ENCODE measurements at places on chromosomes 5 and 9.

GRCh38 chr5:1181451-1182359 lies 19.7 kb upstream of the SLC6A19 start:
- no peak for DNase-seq

- no peak for DNase-seq
These were observed 511.7 kb downstream of the BNC2 start for GRCh38 chr9:16358751-16359150.

- no peak for DNase-seq
These were observed 12.8 kb downstream of the CAMK4 start for GRCh38 chr5:111236995-111237394.

- DNase-seq = no peak
These were observed 34.8 kb downstream of the PHAX start for GRCh38 chr5:126635585-126635984.

- no peak for DNase-seq
These were observed 2.8 kb downstream of the GALNT12 start for GRCh38 chr9:98810102-98810842.

GRCh38 chr9:38687389-38687842 lies 32.5 kb downstream of the FAM240B start:
- DNase-seq = no peak

GRCh38 chr9:7613931-7614330 lies 185.6 kb downstream of the DMAC1 start:
- peak; percentile 6 for DNase-seq

- DNase-seq = no peak
These were observed 100.8 kb upstream of the CD180 start for GRCh38 chr5:67297376-67297775.

GRCh38 chr9:111896942-111897600 lies 457 bp downstream of the UGCG start:
- DNase-seq = no peak

- no peak for DNase-seq
These were observed 189.0 kb downstream of the CETN3 start for GRCh38 chr5:90220554-90220953.

DNA sequence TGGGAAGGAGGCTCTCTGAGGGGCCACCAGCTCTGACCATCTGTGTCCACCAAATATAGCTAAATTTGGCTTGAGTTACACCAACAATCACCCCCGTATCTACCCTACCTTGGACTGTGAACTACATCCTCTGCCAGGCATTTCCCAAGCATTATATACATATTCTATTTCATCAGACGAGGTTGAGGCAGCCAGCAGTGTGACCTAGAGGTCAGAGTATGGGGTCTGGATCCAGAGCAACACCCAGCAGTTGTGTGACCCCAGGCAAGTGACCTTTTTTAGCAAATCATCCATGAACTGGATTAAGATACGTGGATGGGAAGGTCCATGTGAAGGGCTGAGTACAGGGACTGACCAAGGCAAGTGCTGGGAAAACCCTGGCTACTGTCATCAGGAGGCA lies 180.6 kb downstream of the HSPA4 start:
- DNase-seq = no peak

- no peak for DNase-seq
These were observed 7.7 kb downstream of the IL17B start for GRCh38 chr5:149371296-149371962.

GRCh38 chr9:74951725-74952151 lies 974 bp downstream of the C9orf40 start:
- peak; percentile 34 for DNase-seq

DNA sequence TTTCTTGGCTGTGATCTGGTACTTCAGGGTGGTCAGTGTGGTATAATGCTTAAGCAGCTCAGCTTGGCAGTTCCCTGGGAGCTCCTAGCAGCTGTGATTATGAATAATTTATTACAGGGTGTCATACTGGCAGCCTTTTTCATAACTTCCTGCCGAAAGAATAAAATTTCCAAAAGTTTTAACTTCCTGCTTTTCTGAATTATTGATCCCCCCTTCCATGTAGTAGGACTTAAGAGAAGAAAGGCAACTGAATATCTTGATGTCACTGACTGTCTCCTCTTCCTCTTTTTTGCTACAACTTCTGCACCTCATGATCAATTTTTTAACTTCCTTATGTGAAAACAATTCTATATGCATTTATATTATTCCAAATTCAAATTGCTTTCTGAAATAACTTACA lies 74.3 kb upstream of the SPEF2 start:
- no peak for DNase-seq

GRCh38 chr5:106481374-106481773 lies 1189.4 kb downstream of the EFNA5 start:
- DNase-seq = peak; percentile 34

- peak; percentile 27 for DNase-seq
These were observed 132.1 kb downstream of the AP3B1 start for GRCh38 chr5:78162253-78162862.

GRCh38 chr9:3508521-3509291 lies 17.1 kb downstream of the RFX3 start:
- DNase-seq = no peak

DNA sequence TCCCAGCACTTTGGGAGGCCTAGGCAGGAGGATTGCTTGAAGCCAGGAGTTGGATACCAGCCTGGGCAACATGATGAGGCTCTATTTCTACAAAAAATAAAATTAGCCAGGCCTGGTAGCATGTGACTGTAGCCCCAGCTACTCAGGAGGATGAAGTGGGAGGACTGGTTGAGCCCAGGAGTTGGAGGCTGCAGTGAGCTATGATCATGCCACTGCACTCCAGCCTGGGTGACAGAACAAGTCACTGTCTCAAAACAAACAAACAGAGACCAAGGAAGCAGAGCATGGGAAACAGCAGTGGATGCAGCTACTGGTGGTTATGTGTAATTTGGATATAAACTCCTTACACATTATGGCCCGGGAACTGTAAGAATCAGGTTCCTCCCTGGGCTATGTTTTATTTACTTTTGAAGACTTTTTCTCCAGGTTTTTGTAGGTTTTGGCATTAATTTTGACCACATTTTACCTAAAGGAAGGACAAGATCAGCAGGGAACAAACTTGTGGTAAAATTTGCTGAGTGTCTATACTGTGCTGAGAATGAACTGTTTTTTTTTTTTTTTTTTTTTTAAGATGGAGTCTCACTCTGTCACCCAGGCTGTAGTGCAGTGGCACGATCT lies 8.3 kb downstream of the KIF2A start:
- no peak for DNase-seq

DNA sequence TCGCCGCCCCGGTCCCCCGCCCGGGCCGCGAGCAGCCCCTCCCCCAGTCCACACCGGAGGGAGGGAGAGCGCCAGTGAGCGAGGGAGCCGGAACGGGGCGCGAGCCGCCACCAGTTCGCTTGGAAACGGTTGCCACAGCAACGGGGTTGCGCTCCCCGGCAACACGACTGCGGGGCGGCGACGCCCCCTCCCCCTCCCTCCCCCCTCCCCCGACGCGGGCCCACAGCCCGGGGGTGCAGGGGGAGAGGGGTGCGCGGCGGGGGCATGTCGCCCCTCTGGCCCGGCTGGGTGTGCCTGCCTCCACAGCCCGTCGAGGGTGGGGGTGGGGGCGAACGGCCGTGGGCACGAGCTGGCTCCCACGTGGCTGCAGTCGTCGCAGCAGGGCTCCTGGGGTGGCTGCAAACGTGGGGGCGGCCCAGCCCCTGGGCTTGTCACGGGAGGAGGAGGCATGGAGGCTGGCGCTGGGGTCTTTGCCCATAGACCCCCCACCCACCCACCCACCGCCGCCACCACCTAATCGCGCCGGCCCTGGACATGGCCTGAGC lies 524 bp downstream of the PRR7 start:
- peak; percentile 46 for DNase-seq

- peak; percentile 87 for DNase-seq
These were observed at the start of gene INSYN2B for GRCh38 chr5:169980418-169981053. TSS of gene INSYN2B (minus strand) at chr5:169980495. CDS start at chr5:169883898, 96,597 bp downstream.

DNA sequence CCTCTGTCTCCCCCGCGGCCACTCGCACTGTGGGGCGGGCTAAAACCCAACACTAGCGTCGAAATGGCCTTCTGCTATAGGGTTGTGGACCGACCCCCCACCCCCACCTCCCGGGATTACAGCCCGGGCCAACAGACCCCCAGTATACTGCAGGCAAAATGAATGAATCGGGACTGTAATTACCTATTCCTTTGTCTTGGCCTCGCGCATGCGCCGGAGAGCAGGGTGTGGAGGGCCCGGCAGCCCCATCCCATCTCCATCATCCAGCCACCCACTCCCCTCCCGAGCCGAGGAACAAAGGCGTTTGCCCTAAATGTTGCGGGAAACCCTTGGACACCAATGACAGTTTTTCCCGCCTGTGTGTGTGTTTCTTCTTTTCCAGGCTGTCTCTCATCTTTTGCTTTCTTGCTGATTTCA lies 1.6 kb downstream of the BASP1 start:
- DNase-seq = peak; percentile 45

DNA sequence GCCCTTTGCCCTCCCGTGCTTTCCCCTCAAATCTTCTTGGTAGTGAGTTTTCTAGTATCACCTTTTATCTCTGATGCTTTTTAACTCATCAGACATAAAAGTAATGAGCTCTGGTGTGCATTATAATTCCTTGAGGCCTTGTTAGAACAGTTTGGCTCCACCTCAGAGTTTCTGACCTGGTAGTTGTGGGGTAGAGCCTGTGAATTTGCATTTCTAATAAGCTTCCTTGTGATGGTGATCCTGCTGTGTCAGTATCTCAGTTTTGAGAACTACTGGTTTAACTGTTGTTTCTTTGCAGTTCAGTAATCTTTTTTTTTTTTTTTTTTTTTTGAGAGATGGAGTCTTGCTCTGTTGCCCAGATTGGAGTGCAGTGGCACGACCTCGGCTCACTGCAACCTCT lies 31.1 kb downstream of the UBE2D2 start:
- DNase-seq = no peak

GRCh38 chr9:7121055-7121454 lies 363.3 kb downstream of the KDM4C start:
- DNase-seq = no peak

- DNase-seq = peak; percentile 51
These were observed 312.5 kb downstream of the ACTL7B start for GRCh38 chr9:108543251-108543778.

DNA sequence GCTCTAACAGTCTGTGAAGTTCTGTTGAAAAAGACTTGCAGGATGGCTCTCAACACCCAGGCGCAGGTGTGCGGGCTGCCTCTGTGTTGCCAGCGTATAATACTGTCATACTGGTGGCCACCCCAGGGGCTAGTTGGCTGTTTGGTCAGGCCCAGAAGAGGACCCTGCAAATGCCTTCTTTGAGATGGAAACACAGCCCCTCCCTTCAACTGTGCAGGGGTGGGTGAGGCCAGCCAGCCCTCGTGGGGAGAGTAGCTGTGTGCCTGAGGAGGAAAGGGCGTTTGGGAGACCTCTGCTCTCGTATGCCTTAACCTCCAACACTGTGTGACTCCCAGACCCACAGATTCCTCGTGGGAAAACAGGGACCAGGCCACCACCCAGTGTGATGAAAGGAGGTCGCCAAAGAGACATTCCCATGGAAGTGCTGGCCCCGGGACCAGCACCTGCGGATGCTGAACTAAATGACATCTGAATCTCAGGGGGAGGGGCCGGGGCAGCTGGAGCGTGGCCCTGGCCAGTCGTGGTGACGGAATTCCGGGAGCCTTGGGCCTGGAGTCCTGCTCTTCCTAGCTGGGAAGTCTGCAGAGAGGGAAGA lies 11.3 kb upstream of the SCGB3A1 start:
- DNase-seq = no peak

GRCh38 chr5:33905381-33905780 lies 13.6 kb upstream of the ADAMTS12 start:
- DNase-seq = no peak

- no peak for DNase-seq
These were observed 381.6 kb downstream of the EFNA5 start for GRCh38 chr5:107289030-107289714.

- no peak for DNase-seq
These were observed 5.1 kb upstream of the WDR5 start for GRCh38 chr9:134130503-134131375.

- no peak for DNase-seq
These were observed 440.3 kb downstream of the PTPRD start for GRCh38 chr9:10172476-10172875.

- no peak for DNase-seq
These were observed 1.9 kb upstream of the ORM2 start for GRCh38 chr9:114327749-114328148.

DNA sequence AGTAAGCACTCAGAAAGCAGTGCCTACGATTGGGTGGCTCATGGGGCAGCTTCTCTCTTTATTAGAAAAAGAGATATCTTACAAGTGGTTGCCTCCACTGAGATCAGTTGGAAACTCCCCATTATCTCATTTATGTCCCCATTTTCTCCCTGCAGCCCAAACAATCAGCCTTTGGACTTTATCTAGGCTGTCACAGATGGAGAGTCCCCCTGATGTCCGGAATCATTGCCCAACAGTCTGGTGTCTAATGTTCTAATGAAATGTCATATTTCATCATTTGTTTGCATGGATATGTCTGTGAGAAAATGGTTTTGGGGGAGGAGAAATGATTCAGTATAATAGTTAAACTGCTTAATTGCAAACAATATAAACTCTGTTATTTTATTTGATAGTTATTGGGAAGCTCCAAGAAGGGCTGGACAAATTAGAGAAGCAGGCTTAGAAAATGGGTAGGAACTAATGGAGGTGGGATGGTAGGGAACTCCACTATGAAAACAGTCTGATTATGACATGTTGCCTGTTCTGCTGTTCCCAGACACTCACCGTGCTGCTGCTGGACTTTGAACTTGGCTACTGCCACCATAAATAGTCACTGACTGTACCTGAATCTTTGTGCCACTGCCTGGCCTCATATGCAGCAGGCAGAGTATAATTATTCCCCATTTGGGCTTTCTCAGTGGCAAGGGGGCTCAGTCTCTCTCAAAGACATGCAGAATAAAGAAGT lies 38.3 kb upstream of the SMAD5 start:
- DNase-seq = no peak

DNA sequence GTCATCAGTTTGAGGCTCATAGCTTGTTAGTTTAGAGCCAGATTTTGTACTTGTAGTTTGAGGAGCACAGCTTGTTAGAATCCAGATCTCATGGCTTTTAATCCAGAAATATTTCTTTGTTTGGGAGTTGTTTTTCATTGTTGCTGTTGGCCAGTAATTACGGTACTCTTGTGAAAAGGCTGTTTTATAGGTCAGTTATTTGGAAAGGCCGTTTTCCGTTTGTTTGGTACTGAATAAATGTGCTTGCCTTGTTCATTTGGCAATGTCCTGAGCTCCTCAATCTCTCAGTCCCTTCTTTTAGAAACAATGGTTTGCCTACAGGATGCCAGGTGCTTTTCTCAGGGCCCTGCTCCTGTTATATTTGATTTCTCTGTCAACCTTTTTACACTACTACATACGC lies 4.5 kb upstream of the MOB3B start:
- DNase-seq = no peak

DNA sequence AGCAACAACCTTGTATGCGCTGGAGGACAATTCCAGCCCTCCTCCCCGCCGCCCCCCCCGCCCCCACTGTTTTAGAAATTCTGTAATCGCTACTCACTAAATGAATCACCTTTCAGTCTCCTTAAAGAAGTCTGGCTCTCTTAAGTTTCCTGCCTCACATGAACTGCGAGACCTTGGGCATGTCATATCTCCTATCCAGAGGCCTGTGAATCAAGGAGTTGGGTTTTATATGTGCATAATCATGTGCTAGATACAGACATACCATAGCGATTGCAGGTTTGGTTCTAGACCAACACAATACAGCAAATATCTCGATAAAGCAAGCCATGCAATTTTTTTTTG lies 337 bp upstream of the DMAC1 start:
- no peak for DNase-seq

Measured in fibroblast of skin of back (primary cell).